HCT116 (cell line): ENCODE measurements at places on chromosomes 2 and 18. TPM values are rescaled to one million over a fixed set of nuclear protein-coding genes. Genes with fewer than 3 reads are reported as not detected.

Gene MERTK
- 5.7 TPM for total RNA-seq

Gene VWC2L
- not detected for total RNA-seq

DNA sequence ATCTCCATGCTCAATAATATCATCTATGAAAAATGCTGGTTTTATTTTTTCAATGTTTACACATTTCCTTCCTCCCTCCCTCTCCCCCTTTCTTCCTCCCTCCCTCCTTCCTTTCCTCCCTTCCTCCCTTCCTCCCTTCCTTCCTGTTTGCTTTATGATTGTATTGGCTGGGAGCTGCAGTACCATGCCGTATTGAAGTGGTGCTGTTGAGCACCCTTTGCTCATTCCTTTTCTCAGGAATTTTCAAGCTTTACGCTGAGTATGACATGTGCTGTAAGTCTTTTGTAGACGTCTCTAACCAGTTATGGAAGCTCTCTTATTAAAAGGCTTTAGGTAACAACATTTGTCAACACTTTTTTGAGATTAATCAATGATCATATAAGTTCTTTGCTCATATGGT lies 100.4 kb downstream of the SNTG2 start:
- DNase-seq, result peak; percentile 18

Gene GULP1
- total RNA-seq, result 76.0 TPM

Gene RAMP1
- 23.4 TPM for total RNA-seq

Gene FOSL2
- 44.8 TPM for total RNA-seq

DNA sequence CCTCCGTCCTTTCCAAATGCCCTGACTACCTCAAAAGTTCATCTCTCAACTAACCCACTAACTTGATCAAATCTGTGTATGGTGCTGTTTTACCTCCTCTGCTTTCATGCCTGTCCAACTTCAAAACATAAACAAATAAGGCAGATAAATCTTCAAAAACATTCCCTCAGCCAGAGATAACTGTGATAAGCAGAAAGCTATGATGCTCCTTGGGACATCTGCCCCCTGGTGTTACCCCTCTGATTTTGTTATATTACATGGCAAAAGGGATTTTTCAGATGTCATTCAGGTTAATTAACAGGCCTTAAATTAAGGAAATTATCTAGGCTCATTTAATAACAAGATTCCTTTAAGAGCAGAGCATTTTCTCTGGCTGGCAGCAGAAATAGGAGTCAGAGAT lies 810.8 kb upstream of the CHAC2 start:
- no peak for DNase-seq

Gene CYP26B1
- 21.1 TPM for total RNA-seq
